Fibroblast of the aortic adventitia (primary cell): ENCODE measurements at places on chromosomes 3 and 15. TPM values are rescaled to one million over a fixed set of nuclear protein-coding genes. Genes with fewer than 3 reads are reported as not detected.

The SLC9C1 gene
- 0.33 and 0.45 TPM in 2 replicates for total RNA-seq

The GPR62 gene
- total RNA-seq = 0.09 TPM in 1 of 2 replicates, not detected in the other

The PLS1 gene
- total RNA-seq = 0.99 and 2.0 TPM in 2 replicates

The ITIH4 gene
- total RNA-seq = 0.36 TPM in 1 of 2 replicates, not detected in the other

The IL17RE gene
- total RNA-seq = 1.5 and 3.1 TPM in 2 replicates

The ADCY5 gene
- under 0.01 and 0.41 TPM in 2 replicates for total RNA-seq
